ENCODE measurements at places on chromosomes 12 and 14. TPM values are rescaled to one million over a fixed set of nuclear protein-coding genes. Genes with fewer than 3 reads are reported as not detected.
A peak's percentile ranks its signal among the peaks of the same experiment; 100 is the strongest.

The ASCL4 gene
- not detected for total RNA-seq

The MYF6 gene
- total RNA-seq = not detected

The SERPINA10 gene
- total RNA-seq = not detected

The PRH1 gene
- total RNA-seq = 10.5 TPM

The TPH2 gene
- not detected for total RNA-seq

The BATF gene
- 5.7 TPM for total RNA-seq

The CCDC77 gene
- 6.9 TPM for total RNA-seq

DNA sequence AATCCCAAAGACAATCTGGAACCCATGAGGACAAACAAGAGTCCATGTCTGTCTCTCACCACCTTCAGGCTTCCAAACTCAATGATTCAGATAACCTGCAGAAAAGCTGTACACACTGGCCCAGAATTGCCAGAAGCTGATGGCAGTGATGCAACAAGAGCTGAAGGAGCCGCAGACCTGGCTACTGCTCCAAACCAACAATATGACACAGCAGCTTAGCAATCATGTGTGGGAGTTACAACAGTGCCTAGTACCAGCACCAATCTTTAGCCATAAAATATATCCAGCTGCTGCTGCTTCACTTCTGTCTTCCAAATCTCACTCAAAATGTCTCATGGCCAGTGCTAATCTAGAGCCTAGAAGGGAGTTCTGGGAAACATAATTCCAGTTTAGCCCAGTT lies 22.0 kb downstream of the RPS6KA5 start:
- DNase-seq = no peak

DNA sequence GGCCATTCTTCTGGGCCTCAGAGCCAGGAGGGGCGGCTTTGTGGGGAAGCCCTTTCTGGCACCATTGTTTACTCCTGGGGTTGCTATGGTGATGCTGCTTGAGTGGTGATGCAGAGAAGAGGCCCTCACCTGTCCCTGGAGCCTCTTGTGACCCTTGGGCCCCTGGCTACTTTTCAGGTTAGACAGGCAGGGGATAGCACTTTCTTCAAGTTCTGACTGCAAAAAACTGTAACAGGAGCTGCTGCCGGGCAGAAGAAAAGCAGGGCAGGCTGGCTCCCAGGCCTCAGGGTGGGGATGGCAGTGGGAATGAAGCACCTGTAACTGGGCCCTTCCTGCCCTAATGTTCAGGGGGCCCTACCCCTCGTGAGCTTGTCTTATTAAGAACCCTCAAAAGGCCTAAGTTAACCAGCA lies at the start of gene TEX52:
Gene TEX52, minus strand, starts transcription at position 19 of the 411 bp plus-strand sequence. Its CDS starts 13 bp downstream, at position 6.
- no peak for DNase-seq

- no peak for DNase-seq
These were observed 78.5 kb downstream of the MAP1LC3B2 start for GRCh38 chr12:116637589-116638150.

GRCh38 chr14:69335371-69335771 lies 62.7 kb downstream of the ERH start:
- DNase-seq = no peak

GRCh38 chr14:35539969-35540368 lies 6.0 kb downstream of the INSM2 start:
- DNase-seq = no peak

- no peak for DNase-seq
These were observed 477.9 kb downstream of the MED13L start for GRCh38 chr12:115799610-115800009.

DNA sequence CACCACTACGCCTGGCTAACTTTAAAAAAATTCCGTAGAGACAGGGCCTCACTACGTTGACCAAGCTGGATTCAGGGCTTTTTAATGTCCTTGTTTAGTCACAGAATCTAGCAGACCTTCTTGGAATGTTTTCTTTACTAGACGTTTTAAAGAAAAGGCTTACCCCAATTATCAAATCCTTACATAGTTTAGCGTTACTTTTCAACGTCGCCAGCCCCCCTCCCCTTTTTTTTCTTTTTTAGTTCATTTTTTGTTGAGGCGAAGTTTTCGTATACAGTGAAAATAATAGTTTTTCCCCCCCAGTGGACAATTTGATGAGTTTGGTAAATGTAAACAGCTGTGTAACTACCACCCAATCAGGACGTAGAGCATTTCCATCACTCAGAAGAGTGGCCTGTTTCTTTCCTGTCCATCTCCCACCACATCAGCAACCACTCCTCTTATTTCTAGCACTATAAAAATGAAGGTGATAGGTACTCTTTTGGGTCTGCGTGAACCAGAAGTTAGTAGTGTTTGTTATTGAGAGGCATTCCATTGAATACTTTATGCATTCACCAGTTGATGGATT lies 753 bp upstream of the DLGAP5 start:
- DNase-seq = no peak

- no peak for DNase-seq
These were observed 48.8 kb downstream of the A2M start for GRCh38 chr12:9066755-9067423.

DNA sequence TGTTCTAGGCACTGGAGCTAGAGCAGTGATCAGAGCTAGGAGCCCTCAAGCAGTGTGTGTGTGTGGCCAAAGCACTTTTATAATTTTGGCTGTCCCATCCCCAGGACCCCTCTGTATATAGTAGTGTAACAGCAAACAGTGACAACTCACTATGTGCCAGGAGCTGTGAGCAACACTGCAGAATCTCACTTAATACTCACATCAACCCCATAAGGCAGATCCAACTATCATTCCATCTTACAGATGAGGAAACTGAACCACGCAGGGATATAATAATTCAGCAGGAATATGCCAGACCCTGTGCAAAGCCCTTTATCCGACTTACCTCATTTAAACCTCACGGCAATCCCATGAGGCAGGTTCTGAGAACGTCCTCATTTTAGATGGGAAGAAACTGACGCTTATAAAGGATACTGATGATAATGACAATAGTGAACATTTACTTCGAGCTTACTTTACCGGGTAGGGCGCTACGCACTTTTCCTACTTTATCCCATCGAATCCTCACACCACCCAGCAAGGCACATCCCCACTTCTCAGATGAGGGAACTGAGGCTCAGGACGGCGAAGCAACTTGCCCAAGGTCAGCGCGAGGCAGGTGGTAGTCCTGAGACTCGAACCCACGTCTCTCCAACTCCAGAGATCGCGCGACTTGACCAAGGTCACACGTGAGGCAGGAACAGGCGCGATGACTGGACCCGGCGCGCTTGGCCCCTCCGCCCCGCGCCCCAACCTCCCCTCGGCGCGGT lies 687 bp downstream of the RAB35 start:
- DNase-seq = peak; percentile 29

GRCh38 chr14:22526218-22526617 lies 62.8 kb downstream of the DAD1 start:
- no peak for DNase-seq

DNA sequence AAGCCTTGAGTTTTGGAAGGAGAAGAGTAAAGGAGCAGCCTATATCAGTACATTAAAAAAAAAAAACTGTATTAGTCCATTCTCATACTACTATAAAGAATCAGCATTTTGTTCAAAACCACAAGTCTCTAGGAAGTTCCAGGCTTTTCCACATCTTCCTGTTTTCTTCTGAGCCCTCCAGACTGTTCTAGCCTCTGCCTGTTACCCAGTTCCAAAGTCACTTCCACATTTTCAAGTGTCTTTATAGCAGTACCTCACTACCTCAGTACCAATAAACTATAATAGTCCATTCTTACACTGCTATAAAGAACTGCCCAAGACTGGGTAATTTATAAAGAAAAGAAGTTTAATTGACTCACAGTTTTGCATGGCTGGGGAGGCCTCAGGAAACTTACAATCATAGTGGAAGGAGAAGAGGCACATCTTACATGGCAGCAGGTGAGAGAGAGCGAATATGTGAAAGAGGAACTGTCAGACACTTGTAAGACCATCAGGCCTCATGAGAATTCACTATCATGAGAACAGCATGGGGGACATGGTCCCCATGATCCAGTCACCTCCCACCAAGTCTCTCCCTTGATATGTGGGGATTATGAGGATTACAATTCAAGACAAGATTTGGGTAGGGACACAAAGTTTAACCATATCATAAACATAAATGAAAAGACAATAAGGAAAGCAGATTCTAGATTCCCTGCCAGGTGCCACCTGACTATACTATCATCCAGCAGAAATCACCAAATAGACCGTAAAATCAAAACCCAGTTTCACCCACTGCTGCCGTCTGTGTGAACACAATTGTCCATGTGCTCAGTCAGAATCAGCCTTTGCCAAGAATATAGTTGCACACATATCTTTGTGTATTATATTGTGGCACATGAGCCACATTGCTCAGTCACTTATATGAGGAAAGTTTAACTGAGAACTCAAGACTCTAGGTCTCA lies 27.8 kb downstream of the TOGARAM1 start:
- DNase-seq = no peak

- DNase-seq = no peak
These were observed 903.4 kb upstream of the FOXG1 start for GRCh38 chr14:27863166-27863565.

DNA sequence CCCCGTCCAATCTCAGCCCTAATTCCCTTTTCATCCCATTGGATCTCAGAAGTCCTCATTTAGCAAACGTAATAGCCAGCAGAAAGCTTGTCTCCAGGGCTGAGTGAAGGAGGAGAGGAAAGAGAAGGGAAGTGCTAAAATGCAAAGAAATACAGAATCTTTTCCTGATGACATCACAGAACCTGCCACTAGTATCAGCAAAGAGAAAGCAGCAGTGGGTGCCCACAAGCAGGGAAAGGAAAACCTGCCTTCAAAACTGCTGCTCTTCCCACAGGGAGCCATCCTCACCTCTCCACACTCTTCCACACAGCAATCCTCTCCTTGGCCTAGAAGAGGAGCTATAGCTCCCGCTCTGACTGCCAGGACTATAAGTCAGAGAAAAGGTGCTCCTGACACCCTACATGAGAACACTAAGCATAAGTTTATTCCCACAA lies 11.3 kb downstream of the MED13L start:
- DNase-seq = peak; percentile 31

- DNase-seq = peak; percentile 87
These were observed 229.8 kb upstream of the LRIG3 start for GRCh38 chr12:59149995-59150642.

DNA sequence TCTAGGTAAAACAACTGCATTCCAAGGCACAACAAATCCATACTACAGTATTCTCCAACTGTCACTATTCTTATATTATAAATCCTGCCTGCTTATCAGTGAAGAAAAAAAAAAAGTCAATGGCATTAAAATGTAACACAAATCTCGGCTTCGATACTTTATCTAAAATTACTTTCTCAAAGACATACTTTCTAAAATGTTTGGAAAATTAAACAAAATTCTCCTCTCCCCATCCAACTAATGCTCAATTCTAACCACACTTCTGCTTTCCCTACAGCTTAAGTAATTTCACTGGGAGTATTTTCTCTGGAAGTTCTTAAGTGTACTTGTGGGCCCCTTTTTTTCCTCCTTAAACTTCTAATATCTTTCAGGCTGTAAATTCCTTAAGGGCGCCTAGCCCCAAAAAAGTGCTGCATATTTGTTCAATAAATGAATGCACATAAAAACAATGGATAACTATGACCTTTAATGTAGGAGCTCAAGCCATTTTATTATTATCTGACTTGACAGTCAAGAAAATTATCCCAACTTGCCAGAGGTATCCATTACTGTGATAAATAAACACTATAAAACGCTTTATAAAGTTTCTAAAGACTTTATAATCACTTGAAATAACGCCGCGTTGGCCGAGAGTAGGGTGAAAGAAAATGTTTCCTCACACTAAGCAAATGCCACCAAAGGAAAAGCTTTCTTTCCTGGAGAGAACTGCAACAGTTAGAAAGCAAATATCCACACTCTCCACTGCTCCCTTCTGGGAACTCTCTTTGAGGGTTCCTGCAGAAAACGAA lies 977 bp downstream of the HEATR5A start:
- DNase-seq = no peak

DNA sequence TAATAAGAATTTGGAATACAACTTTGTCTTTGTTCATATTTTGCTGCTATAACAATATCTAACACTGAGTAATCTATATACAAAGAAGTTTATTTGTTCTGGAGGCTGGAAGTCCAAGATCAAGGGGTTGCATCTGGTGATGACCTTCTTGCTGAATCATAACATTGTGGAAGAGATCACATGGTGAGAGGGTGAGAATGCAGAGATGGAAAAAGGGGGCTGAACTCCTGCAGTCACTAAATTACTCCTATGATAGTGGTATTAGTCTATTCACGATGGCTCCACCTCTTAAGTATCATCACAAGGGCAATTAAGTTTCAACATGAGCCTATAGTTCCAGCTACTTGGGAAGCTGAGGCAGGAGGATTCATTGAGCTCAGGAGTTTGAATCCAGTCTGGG lies 4.5 kb upstream of the AKAP6 start:
- DNase-seq = no peak

GRCh38 chr14:67357969-67358354 lies 1.6 kb downstream of the ATP6V1D start:
- no peak for DNase-seq

GRCh38 chr12:97748298-97748697 lies 285.7 kb downstream of the RMST start:
- no peak for DNase-seq

DNA sequence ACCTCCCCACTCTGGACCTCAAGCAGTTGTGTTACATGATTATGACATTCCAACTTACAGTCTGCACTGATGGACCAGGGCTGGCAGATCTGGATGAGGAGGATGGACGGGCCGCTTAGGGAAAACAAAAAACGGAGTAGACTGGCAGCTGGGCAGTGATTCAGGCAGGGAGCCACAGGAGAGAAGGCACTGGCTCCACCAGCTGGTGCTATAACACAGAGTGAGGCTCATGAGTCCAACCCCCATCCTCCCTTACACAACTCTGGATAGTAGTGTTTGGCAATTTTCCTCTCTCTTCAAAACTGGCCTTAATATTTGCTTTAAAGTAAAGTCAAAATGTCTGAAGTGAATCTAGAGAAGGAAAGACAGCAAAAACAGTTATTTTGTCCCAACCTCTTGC lies 9.7 kb upstream of the RIC8B start:
- peak; percentile 8 for DNase-seq

DNA sequence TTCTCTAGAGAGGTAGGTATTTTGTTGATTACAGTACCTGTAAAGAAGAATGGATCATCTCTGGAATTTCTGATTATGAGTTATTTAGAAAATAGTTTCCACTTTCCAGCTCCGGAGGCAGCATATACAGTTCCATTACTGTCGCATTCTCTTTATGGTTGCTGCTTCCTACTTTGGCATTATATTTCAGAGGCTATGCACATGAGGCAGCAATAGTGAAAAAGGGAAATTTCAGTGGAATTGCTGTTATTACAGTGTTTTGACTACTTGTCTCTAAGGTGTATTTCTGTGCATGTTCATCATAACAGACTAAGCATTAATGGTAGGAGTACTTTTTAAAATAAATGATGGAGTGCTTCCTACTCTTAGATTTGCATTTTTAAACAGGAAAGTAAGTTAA lies 10.2 kb downstream of the GNG2 start:
- no peak for DNase-seq

Data from dermis microvascular lymphatic vessel endothelial cell (primary cell).